ENCODE measurements at places on chromosomes 11 and 22. TPM values are rescaled to one million over a fixed set of nuclear protein-coding genes. Genes with fewer than 3 reads are reported as not detected.

GRCh38 chr22:36586271-36586670 lies 57.3 kb upstream of the EIF3D start:
- DNase-seq, result no peak

DNA sequence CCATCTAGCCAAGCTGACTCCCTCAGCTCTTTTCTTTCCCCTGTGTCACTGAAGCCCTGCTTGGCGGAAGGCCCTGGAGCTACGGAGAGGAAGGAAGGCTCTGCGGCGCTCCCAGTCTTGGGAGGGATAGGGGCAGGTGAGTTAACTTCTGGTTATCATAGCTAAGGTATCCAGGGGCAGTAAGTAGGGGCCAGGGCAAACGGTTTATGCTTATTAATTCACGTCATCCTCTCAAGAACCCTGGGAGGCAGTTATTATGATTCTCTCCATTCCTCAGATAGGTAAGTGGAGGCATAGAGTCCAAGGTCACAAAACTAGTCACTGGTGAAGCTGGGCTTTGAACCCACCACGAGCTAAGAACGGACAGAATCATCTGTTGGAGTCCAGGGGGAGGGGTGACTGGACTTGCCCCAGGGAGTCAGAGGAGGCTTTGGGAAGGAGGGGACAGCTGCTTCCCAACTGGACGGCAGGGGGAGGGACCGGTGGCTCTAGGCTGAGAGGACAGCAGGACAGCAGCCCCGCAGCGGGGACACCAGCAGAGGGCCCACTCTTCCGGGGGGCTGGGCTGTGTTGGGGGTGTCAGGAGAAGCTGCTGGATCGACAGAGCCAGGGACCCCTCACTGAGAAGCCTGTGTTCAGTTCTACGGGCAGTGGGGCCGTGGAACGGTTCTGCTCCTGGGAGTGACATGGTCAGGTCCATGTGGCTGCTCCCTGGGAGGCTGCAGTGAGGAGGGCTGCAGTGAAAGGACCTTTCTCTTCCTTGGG lies 3.5 kb downstream of the BAIAP2L2 start:
- no peak for DNase-seq

- DNase-seq, result no peak
Observed at GRCh38 chr22:42684462-42685195, 35.4 kb upstream of the CYB5R3 start.

- no peak for DNase-seq
Observed at GRCh38 chr11:72721689-72722049, 30.5 kb downstream of the ARAP1 start.

DNA sequence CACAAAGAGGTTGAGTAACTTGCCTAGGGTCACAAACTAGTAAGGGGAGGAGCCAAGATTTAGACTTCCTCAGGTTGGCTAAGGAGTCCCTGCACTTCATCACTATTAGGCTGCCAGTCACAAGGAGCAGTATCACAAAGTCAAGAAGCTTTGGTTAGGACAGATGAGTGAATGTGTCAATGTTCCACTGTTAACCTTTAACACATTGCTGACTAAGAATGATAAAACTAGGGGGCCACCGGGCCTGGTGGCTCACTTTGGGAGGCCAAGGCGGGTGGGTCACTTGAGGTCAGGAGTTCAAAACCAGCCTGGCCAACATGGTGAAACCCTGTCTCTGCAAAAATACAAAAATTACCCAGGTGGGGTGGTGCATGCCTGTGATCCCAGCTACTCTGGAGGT lies 32.0 kb downstream of the TMEM123 start:
- DNase-seq, result no peak

DNA sequence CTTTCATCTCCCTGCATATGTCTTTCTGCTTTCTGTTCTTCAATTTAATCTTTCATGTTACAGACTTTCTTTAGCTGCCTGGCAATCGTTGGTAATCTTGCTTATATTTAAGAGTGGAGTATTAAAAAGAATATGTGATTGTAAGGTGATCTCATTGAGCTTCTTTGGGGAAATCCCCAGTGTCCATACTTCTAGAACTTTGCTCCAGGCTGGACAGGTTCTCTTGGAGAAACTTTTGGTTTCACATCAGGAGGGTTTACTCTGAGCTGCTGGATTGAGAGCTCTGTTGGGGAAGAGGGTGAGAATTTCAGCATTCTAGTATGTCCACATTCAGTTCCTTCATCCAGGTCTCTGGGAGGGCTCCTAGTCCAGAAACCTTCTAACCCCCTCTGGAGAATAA lies 16.1 kb downstream of the LRRC75B start:
- no peak for DNase-seq

GRCh38 chr11:2250485-2250884 lies 19.9 kb downstream of the ASCL2 start:
- no peak for DNase-seq

GRCh38 chr11:405954-406795 lies 8.6 kb downstream of the SIGIRR start:
- DNase-seq, result no peak

DNA sequence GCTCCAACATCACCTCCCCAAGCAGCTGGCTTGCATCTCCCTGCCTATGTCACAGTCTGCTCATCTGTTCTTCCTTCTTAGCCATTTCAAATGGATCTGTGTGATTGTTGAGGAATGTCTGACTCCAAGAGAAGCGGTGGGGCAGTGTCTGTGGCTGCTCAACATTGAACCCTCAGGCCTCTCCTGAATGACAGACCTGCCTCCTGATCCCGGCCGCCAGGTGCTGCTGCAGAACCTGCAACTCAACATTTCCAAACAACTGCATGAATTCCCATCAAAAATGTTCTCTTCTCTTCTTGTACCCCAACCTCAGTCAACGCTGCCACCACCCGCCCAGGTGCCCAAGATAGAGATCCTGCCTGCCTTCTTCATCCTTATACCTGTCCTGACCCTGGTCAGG lies 132.5 kb downstream of the FBXO7 start:
- no peak for DNase-seq

GRCh38 chr22:23509571-23510302 lies 70.4 kb downstream of the IGLL1 start:
- no peak for DNase-seq

DNA sequence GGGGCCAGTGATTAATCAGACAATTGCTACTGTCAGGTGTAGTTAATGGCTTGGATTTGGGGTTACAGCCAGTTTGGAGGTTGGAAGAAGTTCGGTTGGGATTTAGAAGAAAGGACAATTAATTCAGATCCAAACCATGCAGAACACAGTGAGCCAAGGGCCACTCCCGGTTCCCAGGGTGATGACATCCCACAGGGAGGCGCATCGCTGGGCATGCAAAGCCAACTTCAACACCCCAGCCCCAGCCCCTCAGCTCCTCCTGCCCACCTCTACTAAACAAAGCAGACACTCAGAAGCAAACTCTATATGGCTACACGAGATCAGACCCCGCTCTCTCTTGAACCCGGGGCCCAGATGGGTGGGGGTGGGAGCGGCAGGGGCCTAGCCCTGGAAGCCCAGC lies 10.2 kb downstream of the MB start:
- DNase-seq, result no peak

DNA sequence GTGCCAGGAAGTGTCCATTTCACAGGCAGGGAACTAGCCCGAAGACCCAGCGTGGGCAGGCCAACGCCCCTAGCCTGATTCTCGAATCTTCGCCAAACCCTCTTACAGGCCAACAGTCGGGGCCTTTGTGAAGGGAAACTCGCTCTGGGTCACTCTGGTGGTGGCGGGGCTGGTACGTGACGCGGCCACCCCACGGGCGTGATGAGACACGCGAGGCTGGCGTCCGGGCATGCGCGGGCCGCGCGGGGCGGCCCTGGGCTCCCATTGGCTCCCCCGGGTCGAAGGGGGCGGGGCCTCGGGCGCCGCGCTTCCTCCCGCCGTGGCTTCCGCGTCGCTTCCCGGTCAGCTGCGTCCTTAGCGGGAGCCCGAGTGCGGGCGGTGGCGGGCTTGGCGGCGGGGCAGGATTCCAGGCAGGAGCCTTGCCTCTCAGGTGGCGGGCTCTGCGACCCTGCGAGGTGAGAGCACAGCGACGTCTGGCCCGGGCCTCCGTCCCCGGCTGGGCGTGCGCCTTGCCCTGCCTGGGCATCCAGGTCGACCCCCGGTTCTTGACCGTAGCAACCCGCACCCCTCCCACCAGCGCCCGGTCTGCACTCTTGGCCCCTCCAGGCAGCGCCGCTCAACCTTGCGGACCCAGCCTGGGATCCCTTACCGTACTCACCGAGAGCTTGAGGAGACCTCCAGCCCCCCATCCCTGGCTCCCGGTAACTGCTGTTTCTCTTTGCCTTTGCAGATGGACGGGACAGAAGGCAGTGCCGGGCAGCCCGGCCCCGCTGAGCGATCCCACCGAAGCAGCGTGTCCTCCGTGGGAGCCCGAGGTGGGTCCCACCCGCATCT lies at the start of gene FRMD8:
FRMD8 (plus strand) TSS at position 331 of the 834 bp plus-strand sequence; CDS start at position 731, 400 bp downstream.
- peak; percentile 96 for DNase-seq

- DNase-seq, result no peak
Observed at GRCh38 chr11:107836851-107837250, 21.7 kb downstream of the SLC35F2 start.

DNA sequence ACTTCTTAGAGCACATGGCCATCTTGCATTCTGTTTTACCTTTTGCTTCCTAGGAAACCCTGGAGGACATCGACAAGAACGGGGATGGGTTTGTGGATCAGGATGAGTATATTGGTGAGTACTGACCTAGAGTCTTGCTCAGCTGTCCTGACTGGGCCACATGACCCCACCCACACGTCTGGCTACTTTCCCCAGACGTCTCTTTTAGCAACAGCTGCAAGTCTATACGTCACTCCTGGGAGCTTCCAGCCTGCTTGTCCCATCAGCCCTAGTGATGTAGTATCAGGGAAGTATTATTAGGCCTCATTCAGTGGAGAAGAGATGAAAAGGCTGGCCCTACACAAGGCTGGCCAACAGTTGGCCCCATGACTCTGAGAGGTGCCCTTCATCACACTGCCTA lies 9.6 kb downstream of the RCN1 start:
- no peak for DNase-seq

DNA sequence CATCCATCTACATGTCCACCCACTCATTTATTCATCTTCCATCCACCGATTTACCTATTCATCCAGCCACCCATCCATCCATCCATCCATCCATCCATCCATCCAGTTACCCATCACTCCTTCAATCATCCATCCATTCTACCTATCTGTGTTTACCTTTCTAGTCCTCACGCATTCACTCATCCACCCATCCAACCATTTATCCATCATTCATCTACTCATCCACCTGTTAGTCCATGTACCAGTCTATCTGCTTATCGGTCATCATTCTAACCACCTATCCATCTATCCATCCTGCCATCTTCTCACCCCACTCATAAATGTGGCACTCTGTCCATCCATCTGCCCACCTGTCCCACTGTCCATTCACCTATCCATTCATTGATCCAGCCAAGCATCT lies 21.9 kb upstream of the MYEOV start:
- no peak for DNase-seq

The GDPD4 gene
- not detected for total RNA-seq

The OR10A2 gene
- total RNA-seq, result not detected

The NXF1 gene
- total RNA-seq, result 35.9 TPM

The CENPM gene
- not detected for total RNA-seq

The KDM4E gene
- not detected for total RNA-seq

Measured in right atrium auricular region (tissue), 2 donors.